ENCODE measurements at places on chromosomes 4 and X.

DNA sequence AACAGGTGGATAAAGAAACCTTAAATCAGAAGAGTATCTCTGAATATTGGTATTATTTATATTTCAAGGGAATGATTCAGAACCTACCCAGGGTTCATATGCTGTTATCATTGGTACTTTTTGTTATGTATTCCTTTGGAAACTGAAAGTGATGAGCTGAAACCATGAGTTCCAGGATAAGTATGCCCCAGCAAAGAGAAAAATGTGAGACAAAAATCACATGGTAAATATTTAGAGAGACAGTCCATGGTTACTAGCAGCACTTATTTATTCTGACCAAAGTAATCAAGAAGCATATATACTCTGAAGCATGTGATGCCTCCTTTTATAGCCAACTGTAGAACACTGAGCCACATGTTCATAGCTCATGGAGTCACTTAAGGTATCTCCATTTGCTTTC lies 277.7 kb downstream of the ARAP2 start:
- DNase-seq, result no peak

DNA sequence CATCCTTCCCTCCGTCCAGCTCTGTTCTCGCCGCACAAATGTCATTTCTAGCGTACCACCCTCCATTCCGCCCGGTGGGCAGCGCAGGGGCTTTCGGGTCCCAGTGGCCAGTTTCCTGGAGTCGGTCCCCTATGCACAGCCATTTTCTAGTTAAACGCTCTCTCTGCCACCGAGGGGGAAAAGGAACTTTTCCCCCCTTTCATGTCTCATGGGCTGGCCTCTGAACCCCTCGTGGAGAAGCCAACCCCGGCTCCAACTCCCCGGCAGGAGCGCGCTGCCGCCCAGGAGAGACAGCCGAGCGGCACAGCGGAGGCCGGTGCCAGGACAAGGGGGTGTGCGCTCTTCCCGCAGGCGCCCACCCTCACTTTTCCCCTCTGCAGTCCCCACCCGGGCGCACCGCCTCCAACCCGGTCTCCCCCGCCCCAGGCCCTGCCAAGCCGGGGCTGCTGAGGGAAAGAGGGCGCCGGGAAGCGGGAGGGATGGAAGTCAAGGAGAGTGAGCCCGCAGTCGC lies 662 bp downstream of the APBB2 start:
- DNase-seq, result no peak

DNA sequence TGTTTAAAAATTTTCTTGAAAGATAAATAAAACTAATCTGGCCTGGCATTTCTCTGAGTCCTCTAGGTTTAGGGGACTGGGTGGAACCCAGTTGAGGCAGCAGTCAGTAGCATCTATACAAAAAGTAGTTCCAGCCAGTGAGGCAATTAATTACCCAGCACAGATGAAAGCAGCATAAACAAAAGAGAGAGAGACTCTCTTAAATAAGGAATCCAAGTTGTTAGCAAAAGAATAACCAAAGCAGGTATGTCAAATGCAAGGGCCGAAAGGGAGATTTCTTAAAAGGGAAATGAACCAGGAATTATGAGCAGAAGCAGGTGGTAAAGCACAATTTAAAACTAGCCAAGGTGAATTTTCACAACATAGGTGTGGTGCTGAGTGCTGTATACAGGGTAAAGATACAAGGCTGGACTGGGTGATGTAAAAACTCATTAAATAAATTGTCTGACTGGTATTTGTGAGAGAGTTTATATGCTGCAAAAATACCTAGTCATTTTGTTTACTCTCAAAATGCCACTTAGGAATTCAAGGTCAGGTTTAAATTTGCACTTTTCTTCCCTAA lies 94.6 kb upstream of the GALNT7 start:
- DNase-seq, result no peak

DNA sequence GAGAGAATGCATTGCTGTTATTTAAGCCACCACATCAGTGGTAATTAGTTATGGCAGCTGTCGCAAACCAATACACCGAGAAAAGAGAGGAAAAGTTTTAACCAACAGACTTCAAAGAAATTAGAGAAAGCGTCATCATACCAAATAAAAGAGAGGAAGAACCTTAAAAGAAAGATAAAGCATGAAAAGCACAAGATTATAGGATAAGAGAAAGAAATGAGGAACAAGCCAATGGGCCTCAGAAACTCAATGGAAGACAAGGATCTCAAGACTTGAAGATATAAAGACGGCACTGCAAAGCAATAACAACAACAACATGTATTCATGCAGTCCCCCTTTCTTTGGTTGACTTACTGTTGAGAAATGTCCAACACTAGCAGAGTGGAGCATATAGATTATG lies 22.8 kb upstream of the ASMTL start:
- no peak for DNase-seq

- no peak for DNase-seq
These were observed 8.4 kb upstream of the UBA1 start for GRCh38 chrX:47185241-47185640.

GRCh38 chr4:48102303-48102702 lies 31.7 kb downstream of the TXK start:
- DNase-seq, result no peak

DNA sequence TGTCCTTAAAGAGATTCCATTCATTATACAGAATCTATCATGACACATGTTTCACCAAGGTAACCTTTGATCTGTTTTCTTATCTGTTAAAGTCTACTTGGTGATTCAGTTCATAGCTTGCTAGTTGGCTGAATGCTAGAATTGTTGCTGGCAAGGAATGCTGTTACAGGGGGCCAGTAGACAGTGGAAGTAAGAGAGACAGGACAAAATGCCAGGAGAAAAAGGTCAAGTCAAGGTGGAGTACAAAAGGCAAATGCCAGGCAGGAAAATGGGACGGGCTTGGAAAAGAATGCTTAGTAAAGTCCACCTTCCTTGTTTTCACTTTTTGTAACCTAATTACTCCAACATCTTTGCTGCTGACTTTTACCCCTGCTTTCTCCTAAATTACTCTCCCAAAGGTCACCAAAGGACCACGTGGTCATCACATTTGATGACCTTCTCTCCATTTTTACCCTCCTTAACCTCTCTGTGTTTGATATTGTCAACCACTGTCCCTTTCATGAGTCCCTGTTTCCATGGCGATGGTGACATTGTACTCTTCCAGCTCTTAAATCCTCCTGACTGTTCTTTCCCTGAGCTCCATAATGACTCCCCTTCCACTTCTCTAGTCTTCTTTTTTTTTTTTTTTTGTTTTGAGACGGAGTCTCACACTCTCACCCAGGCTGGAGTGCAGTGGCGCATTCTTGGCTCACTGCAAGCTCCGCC lies 24.5 kb upstream of the TAPT1 start:
- no peak for DNase-seq

GRCh38 chrX:57674861-57675260 lies 5.2 kb downstream of the NLRP2B start:
- no peak for DNase-seq

Data from CD4-positive, alpha-beta T cell treated with Interleukin-21 for 1 hour (primary cell).